Cerebellar nuclear complex (tissue), 1 donor: ENCODE measurements at places on chromosomes 11 and 22.
A peak's percentile ranks its signal among the peaks of the same experiment; 100 is the strongest.

GRCh38 chr11:17389211-17389956 is 925 bp upstream of the KCNJ11 start:
- peak; percentile 63 for DNase-seq

- DNase-seq = no peak
These were observed 33.4 kb upstream of the NRIP3 start for GRCh38 chr11:9037046-9037780.

- no peak for DNase-seq
These were observed 12.7 kb upstream of the TNNT3 start for GRCh38 chr11:1906611-1907423.

- peak; percentile 1 for DNase-seq
These were observed 14.9 kb downstream of the TMEM258 start for GRCh38 chr11:61777234-61778090.

DNA sequence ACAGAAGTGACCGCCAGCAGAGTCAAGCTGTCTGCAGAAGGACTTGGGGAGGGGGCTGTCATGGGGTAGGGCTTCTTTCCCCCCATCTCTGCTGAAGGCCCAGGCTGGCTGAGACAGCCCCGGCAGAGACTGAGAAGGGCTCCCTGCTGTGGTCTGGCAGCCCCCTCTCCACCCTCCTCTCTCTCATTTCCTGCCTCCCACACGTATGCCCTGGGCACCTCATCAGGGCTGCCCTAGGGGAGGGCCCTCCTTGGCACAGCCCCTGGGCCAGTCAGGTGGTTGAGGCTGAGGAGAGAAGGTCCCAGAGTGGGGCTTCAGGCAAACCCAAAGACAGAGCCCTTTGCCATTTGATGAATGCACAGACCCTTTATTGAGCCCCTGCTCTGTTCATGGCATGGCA is 3.6 kb downstream of the RASD2 start:
- DNase-seq = no peak

GRCh38 chr11:128852327-128853023 is 14.6 kb downstream of the KCNJ1 start:
- no peak for DNase-seq

DNA sequence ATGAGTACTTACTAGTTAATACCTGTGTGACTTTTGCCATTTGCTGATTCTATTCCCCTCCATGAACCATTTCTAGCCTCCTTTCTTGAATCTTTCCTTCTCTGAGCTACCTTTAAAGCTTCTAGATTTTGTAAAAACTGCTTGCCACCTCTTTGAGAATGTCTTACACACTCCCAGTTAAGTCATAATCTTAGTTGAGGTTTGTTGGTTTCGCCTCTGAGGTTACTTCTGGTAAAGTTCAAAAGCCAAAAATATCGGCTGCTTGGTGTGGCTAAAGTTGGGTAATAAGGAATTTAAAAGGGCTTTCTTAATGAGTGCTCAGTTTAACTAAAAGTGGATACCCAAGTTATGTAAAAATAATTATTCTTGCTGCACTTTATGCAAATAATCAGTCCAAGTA is 10.4 kb upstream of the GLYAT start:
- DNase-seq = no peak

DNA sequence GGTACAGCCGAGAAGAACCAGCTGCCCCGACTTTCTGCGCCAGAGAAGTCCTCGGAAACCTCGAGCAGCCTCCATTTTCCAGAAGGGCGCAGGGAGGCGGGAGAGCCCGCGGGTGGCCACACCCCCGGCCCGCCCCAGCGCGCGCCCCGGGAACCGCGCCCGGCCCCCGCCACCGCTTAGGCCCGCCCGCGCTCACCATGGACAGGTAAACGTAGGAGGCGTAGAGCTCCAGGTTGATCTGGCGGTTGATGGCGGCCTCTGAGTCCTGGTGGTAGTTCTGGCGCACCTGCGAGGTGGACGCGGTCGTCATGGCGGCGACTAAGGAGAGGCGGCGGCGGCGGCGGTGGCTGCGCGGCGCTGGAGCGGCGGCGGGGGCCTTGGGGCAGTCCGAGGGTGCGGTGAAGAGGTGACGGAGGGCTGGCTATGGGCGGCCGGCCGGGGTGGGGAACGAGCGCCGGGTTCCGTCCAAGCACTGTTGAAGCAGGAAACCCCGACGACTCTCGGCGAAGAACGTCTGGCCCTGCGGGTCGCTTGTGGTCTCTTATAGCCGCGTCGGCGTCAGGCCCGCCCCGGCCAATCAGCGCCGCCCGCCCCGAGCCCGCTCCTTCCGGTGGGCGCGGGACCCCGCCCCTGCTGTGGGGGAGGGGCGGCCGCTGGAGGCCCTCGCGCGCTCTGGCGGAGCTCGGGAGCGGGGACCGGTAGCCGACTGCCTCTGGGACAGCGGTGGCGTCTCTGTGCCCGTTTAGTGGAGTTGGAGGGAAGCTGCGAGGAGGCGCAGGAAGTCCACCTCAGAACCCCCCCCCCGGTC is at the start of gene FTH1:
TSS of gene FTH1 (minus strand) at position 519 of the 808 bp plus-strand sequence. CDS start at position 310, 209 bp downstream.
- no peak for DNase-seq

DNA sequence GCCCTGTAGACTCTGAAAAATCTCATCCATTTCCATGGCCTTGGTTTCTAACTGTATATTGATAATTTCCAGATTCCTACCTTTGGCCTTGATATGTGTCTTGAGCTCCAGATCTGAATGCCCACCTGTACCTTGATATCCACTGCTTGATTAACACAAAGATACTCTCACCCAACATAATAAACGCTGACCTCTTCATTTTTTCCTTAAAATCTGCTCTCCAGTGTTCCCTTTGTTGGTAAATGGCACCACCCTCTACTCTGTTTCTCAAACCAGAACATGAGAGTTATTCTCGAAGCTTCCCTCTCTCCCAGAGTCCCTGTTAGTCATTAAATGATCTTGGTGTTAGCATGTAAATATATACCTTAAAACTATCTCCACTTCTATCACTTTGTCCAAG is 13.4 kb downstream of the TUG1 start:
- DNase-seq = no peak

GRCh38 chr22:22168941-22169867 is 75.4 kb upstream of the VPREB1 start:
- DNase-seq = no peak

- DNase-seq = no peak
These were observed 13.3 kb upstream of the CEP295 start for GRCh38 chr11:93648158-93648557.

DNA sequence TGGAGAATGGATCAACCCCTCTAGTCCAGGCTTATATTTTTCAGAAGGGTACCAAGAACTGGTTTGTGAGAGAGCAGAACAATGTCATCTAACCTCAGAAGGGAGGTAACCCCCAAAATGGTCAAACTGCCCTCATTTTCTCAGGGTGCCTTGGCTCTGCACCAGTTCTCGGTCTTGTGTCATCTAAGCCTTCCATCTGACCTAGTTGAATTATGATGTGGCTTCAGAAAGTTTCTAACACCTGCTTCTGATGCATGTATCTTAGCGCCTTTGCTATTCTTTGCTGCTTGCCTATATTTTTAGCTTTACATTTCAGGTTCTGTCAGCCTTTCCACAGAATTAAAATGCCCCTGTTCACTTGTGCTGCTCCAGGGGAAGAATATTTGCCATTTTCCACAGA is 91.7 kb upstream of the E2F8 start:
- DNase-seq = no peak

- DNase-seq = no peak
These were observed 296.4 kb downstream of the ETS1 start for GRCh38 chr11:128291007-128291406.

DNA sequence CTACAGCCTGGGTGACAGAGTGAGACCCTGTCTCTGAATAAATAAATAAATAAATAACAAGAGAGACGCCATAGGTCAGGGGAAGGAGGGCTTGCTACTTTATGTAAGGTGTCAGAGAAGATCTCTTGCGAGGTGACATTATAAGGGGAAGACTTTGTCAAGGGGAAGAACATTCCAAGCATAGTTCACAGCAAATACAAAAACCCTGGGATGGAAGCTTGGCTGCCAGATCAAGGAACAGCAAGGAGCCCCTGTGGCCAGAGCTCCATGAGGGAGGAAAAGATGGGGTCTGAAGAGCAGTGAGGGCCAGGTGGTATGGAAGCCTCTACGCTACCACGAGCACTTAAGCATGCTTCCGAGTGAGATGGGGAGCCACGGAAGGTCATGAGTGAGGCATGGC is 62.3 kb downstream of the AHNAK start:
- no peak for DNase-seq

DNA sequence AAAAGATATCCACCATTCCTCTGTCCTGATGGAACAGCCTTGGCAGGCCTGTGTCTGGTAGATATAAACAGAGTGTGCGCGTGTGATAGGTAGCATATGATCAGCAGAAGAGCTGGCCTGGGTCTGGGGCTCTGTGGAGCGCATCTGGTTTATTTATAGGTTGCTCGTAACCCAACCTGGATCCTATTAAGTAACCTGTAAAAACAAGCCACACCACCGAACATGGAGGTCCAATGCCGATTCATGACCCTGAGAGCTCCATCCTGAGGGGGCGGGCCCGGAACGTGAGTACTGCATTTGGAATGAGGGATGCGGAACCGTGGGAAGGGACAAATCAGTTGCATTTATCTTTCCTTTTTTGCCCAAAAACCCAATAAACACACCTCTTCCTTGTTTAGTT is 31.9 kb upstream of the APOL5 start:
- no peak for DNase-seq

GRCh38 chr11:15605094-15605493 is 490.4 kb downstream of the INSC start:
- DNase-seq = no peak

DNA sequence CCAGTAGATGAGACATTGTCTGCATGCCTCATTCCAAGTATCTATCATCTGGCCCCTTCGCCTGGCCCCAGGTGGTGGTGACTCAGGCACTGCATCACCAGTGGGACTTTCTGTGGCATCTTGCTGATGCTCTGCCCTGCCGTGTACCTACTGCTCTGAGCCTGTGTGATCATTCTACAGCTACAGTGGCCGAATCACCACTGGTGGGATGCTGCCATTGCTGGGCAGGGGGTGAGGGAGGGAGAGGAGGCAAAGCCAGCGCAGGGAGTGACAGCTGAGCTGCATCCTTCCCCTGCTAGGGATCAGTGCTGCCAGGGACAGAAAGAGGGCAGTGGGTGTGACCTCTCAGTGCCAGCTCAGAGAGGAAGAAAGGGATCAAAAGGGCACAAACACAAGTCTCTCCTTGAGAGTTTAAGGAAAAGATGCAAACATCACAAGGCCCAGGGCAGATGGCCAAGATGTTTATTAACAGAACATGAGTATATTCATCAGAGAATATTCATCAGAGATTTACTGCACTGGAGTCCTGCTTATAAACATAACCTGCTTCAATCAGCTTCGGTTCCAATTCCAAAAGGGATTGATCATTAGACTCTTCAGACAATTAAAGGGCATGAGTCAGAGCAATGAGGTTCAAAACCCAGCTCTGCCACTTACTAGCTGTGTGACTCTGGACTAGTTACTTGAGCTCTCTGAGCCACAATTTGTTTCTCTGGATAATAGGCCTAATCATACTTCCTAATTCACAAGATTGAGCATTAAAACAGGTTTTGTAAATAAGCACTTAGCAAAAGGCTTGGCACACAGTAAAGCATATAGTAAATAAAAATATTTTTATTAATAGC is 109.8 kb downstream of the NAT10 start:
- no peak for DNase-seq

DNA sequence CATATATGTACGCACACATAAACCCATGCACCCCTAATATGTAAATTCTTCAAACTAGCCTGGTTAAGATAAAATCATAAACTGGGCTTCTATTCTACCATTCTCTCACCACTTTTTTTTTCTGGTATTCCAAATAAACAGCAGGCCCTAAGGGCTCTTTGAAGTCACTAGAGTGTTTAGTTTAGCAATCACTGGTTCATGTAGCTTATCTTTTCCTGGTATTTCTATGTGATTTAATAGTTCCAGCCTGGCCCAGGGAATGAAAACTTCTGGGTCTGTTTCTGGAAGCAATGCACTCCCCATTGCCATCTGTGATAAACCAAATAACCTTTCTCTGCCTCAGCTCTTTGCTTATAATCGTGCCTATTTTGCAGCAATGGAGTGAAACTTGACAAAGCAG is 10.7 kb upstream of the MPPED2 start:
- DNase-seq = no peak

GRCh38 chr11:69413993-69414392 is 67.5 kb upstream of the LINC01488 start:
- no peak for DNase-seq

DNA sequence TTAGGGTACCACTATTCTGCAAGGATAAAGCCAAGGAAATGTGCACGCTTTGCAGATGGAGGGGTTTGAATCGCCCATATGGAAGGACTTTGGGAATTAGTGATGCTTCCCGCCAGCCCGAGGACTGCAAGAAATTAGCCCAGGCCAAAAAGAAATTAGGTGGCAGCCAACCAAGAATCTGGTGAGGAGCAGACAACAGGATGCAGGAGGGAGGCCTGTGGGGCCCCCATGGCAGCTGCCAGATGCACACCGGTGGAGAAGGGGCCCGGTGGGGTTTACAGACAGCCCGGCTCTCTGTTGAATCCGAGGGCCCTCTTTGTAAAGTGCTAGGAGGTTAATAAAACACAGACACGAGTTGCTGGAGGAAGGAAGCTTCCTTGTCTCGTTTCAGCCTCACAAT is 73.5 kb downstream of the TIMP3 start:
- no peak for DNase-seq

DNA sequence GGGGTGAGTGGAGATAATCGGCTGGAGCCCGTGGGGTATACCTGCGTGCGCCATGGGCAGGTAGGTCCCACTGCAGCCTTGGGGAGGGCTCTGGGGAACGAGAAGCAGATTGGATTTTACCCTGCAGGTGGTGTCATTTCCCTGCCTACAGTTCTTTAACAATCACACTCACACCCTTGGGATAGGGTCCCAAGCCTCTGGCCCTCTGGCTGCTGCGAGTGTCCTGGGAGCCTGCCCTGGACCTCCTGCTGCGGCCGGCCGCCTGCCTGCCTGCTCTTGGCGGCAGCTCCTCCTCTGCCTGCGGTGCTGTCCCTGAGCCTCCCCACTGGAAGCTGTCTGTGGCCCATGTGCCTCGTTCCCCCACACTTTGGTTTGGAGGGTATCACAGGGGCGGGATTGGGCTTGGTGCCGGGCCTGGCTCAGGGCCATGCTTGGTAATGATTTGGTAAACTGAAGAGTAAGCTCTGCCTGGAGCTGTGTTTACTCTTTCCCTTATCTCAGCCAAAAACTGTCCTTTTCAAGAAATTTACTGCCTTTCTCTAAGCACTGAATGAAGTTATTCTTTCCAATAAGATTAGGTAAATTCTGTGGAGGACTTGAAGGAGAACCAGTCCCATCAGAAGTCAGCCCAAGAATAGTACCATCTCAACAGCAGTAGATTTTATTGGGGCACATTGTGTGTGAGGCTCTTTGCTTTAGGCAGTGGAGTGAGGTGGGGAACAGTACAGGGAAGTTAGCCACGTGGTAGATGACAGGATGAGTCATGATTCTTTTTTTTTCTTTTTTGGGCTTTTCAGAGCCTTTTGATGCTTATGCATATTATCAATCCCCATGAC is 53.7 kb downstream of the TBC1D22A start:
- DNase-seq = no peak
